Calu3 (cell line): ENCODE measurements at places on chromosomes 7 and 10. TPM values are rescaled to one million over a fixed set of nuclear protein-coding genes. Genes with fewer than 3 reads are reported as not detected.

PRSS2 gene
- 0.64 TPM in 1 of 2 replicates, not detected in the other for total RNA-seq

EGFR gene
- 85.3 and 87.4 TPM in 2 replicates for total RNA-seq

TCF7L2 gene
- 36.6 and 43.0 TPM in 2 replicates for total RNA-seq

MYL10 gene
- not detected in 2 replicates for total RNA-seq

UBTD1 gene
- total RNA-seq = 8.7 and 9.3 TPM in 2 replicates

KIAA1217 gene
- total RNA-seq = 46.2 and 49.2 TPM in 2 replicates

CYP3A4 gene
- total RNA-seq = 0.15 TPM in 1 of 2 replicates, not detected in the other

SERPINE1 gene
- 1.1 and 1.8 TPM in 2 replicates for total RNA-seq

TES gene
- total RNA-seq = 124 and 126 TPM in 2 replicates

DNA sequence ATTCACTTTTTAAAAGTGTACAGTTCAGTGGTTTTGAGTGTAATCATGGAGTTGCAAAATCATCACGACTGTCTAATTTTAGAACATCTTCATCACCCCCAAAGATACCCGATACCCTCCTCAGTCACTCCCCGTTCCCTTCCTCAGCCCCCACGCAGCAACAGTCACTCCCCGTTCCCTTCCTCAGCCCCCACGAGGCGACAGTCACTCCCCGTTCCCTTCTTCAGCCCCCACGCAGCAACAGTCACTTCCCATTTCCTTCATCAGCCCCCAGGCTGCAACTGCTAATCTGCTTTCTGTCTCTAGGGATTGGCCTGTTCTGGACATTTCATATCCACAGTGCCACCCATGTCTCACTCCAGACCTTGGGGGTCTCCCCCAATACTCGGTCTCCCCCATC lies 161.6 kb upstream of the PPP2R2D start:
- no peak overlapping the region for H3K27ac ChIP-seq
- H3K4me3 ChIP-seq = no peak overlapping the region
- H3K36me3 ChIP-seq = no peaks in the 10 kb centered on the region
- no peak for DNase-seq
- peaks cover 21% of the 10 kb centered on the region for H3K27me3 ChIP-seq
- H3K4me1 ChIP-seq = peaks cover 7% of the 10 kb centered on the region

DNA sequence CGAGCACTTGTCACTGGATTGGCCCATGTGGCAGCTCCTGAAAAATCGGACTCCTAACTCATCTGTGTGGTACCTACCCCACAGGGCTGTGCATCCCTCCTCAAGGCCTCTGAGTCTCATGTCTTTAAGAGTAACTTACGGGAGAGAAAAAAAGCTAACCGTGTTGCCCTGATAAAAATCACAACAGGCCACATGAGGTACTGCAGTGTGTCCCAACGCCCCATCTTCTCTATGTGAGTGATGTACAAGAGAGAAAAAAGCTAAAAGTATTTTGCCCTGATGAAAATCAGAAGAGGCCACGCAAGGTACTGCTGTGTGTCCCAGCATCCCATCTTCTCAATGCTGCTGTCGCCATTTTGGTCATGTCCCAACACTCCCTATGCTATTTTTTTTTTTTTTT lies 41.2 kb upstream of the ADRB1 start:
- H3K36me3 ChIP-seq = no peaks in the 10 kb centered on the region
- no peak for DNase-seq
- no peaks in the 10 kb centered on the region for H3K4me1 ChIP-seq
- H3K27ac ChIP-seq = no peak overlapping the region
- H3K27me3 ChIP-seq = peaks cover 19% of the 10 kb centered on the region
- H3K4me3 ChIP-seq = no peak overlapping the region

DNA sequence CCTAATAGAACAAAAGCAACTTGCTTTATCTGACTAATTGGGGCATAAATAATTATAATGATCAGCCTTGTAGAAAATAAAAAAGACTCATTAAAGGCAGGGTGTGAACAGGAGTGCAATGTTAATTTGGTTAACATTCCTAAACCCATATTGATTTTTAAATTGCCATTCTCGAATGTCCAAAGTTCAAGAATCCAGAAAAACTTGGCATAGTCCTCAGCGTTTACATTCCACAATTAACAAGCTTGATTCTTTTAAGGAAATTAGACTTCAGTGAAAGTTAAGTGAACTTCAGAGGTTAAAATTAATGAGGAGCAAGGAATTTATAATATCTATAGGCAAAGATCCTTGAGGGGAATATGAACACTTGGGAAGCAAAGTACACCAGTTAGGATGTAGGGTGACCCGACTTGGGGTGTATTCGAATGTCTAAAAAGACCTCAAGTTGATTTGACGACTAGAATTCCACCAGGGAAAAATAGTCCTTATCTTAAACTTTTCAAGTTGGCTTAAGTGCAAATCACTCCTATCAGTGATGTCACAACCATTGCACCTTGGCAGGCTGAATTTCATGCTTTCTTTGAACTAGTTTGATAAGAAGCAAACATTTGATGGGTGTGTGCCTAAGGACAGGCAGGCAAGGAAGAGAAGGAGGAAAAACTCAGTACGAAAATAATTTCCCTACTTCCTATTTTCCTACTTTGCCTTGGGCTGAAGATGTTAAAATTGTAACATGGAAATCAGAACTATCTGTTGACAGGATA lies 830.4 kb upstream of the COBL start:
- no peaks in the 10 kb centered on the region for H3K27me3 ChIP-seq
- no peak overlapping the region for H3K27ac ChIP-seq
- no peak overlapping the region for H3K4me3 ChIP-seq

- H3K36me3 ChIP-seq = no peaks in the 10 kb centered on the region
- H3K4me3 ChIP-seq = no peak overlapping the region
- H3K4me1 ChIP-seq = no peaks in the 10 kb centered on the region
- H3K27me3 ChIP-seq = no peaks in the 10 kb centered on the region
- no peak overlapping the region for H3K27ac ChIP-seq
These were observed 55.0 kb downstream of the CACNB2 start for GRCh38 chr10:18195060-18195799.

GRCh38 chr7:34160261-34160752 lies 255.0 kb downstream of the BMPER start:
- no peak overlapping the region for H3K27ac ChIP-seq
- DNase-seq = no peak
- H3K36me3 ChIP-seq = no peaks in the 10 kb centered on the region
- H3K4me1 ChIP-seq = no peaks in the 10 kb centered on the region
- no peak overlapping the region for H3K4me3 ChIP-seq

DNA sequence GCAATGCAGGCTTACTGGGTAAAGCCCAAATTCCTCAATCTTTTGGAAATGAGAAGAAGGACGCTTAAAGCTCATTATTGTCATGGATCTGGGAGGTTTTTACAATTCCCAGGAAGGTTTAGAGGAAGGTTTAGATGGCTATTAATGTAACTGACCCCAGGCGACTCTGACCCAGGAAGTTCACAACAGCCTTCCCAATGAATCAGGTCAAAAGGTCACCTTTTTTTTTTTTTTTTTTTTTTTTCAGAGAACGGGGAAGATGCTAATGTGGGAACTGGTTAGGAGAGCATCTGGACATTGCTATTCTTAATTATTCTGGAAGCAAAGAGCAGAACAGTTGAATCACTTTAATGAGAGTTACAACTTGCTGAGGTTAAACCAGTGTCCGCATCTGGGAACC lies 149.9 kb upstream of the ITGB1 start:
- H3K4me1 ChIP-seq = no peaks in the 10 kb centered on the region
- H3K36me3 ChIP-seq = peaks cover 4% of the 10 kb centered on the region
- H3K27ac ChIP-seq = no peak overlapping the region
- H3K27me3 ChIP-seq = no peaks in the 10 kb centered on the region

DNA sequence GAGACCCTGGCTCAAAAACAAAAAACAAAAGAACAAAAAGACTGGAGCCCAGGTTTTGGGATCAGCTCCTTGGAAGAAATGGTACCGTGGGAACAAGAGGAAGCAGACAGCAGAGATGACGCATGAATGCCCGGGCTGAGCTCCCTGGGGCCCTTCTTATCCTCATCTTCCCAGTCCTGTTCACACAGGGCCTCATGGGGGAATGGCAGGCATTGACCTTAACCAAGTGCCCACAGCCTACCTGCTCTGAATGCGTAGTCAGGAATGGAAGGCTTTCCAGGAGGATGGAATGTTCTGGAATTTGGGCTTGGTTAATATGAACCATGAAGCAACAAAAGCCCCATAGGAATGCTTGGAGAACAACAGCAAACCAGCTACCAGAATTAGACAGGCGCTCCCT lies 154.7 kb downstream of the PRPF18 start:
- no peaks in the 10 kb centered on the region for H3K4me1 ChIP-seq
- H3K27me3 ChIP-seq = peaks cover 18% of the 10 kb centered on the region
- H3K4me3 ChIP-seq = no peak overlapping the region
- H3K27ac ChIP-seq = no peak overlapping the region
- DNase-seq = no peak
- H3K36me3 ChIP-seq = no peaks in the 10 kb centered on the region

DNA sequence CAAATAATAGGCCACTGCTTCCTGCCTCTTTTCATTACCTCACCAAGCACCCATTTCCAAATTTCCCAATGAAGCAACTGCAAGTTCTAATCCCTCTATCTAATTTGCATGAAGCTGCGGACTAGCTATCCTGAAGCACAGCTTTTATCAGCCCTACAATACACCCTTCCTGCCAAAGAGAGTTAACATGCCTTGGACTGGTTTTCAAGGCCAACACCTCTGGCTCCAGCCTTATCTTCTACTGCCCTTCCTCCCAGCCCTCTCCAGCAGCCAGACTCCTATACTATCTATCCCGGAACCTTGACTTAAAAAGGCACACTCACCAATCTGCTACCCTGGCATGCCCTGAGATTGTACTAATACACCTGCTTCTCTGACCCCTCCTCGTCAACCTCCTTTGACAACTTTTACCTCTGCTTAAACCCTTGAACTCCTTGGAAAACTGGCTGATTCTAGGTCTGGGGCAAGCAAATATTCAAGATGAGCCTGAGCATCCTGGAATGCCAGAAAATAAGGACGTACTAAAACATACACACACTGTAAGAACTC lies 73.4 kb downstream of the SGMS1 start:
- DNase-seq = no peak
- no peaks in the 10 kb centered on the region for H3K27me3 ChIP-seq
- peaks cover 38% of the 10 kb centered on the region for H3K4me1 ChIP-seq
- H3K4me3 ChIP-seq = no peak overlapping the region
- H3K36me3 ChIP-seq = no peaks in the 10 kb centered on the region

GRCh38 chr10:3825862-3826351 lies 40.9 kb upstream of the KLF6 start:
- H3K4me3 ChIP-seq = no peak overlapping the region
- H3K27ac ChIP-seq = peak overlapping the region; percentile 63
- no peak for DNase-seq
- H3K36me3 ChIP-seq = peaks cover 12% of the 10 kb centered on the region
- no peaks in the 10 kb centered on the region for H3K27me3 ChIP-seq
- peaks cover 41% of the 10 kb centered on the region for H3K4me1 ChIP-seq

- DNase-seq = no peak
- no peaks in the 10 kb centered on the region for H3K27me3 ChIP-seq
- H3K4me1 ChIP-seq = peaks cover 20% of the 10 kb centered on the region
- peak overlapping the region; percentile 34 for H3K27ac ChIP-seq
These were observed 2.1 kb upstream of the PRXL2A start for GRCh38 chr10:80406204-80406603.

DNA sequence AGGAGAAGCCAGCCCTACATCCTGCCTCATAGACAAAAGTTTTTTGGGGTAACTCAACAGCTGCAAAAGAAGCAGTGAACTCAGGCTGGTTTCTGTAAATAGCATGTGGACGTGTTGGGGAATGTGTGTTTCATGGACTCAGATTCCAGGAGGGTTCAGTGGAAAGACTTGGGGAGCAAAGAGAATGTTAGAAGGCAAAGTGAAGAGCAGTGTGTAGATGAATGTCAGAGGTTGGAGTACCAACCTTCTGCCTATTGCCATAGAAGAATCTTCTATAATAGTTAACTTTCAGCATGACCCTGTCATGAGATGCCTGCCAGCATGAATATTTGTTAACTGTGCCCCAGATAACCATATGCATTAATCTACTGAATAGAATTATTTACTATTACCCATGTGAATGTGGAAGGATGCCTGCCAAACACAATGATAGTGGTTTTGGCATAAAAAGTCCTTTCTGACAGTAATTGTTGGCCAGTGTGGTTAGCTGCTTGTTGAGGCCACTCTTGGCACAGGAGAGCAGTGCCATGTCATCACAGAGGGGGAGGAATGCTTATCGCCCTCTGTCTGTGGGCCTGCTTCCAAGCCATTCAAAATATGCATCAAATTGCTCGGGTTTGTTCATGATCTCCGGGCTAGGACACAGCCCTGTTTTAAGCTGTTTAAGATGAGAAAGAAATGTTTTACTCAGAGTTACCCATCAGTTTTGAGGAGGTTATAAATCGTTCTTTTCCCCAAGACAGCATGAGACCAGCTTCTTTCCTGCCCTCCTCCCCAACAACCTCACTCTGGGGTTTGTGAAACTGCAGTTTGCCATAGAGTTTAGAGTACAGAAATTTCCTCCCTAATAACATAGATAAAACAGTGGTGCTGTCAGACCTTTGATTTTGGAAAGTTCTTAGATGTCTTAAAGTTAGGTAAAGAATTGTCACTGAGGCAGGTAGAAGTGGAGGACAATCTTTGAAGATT lies 165.3 kb downstream of the WNT2 start:
- H3K4me1 ChIP-seq = no peaks in the 10 kb centered on the region
- no peak for DNase-seq
- H3K36me3 ChIP-seq = no peaks in the 10 kb centered on the region
- H3K4me3 ChIP-seq = no peak overlapping the region

DNA sequence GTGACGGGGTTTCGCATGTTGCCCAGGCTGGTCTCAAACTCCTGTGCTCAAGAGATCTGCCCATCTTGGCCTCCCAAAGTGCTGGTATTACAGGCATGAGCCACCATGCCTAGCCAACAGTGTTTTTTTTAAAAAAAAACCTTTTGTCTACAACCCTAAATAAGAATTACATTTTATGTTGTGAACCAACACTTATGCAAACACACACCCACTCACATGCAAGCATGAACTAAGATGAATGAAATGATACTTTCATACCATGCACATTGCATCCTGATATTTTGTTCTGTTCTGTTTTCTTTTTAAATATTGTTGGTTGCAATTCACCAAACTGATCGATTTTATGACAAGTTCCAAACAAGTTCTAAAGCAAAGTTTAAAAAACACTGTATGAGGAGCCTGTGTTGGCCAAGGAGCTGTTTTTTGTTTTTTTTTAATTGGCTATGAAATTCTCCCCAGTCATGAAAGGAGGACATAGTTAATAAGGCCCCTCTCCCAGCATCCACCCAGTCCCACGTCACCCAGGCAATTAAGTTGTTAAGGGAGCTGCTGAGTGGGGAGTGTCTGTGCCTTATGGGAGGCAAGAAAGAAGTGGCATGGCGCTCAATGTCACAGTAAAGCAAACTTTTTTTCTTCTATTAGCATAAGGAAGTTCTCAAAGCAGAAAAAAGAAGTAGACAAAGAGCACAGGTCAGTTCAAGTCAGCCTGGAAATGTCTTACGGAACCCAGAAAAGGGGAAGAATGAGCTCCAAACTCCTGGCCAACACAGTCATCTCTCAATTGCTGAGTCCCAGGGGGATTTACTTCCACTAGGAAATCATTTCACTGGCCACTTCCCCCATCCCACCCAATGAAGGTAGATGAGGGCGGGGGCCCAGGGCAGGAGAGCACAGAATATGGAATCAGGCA lies 50.1 kb downstream of the NOD1 start:
- H3K4me1 ChIP-seq = peaks cover 13% of the 10 kb centered on the region
- H3K4me3 ChIP-seq = no peak overlapping the region
- H3K36me3 ChIP-seq = peaks cover 6% of the 10 kb centered on the region
- H3K27me3 ChIP-seq = no peaks in the 10 kb centered on the region
- no peak for DNase-seq
- H3K27ac ChIP-seq = no peak overlapping the region
